ENCODE measurements at places on chromosomes 2 and 18.

DNA sequence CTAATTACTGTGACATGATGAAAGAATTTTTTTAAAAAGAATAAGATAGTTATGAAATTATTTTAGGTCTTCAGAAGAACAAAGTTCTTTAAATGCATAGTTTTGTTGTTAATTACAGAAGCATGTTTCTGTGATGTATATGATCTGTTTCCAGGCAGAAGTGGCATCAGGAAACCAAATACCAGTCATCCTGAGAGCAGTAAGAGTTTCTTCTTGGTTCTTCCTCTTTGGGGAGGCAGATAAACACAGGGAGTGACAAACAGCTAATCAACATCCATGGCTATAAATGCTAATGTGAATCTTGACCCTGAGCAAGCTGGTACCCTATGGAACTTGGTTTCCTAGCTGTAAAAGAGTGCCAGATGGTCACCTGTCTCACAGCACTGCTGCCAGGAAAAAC lies 29.2 kb downstream of the WIPF1 start:
- peak overlapping the region; percentile 38 for H3K27ac ChIP-seq
- no peaks in the 10 kb centered on the region for H3K27me3 ChIP-seq
- DNase-seq: no peak
- H3K4me1 ChIP-seq: peaks cover 40% of the 10 kb centered on the region
- H3K4me3 ChIP-seq: no peak overlapping the region

DNA sequence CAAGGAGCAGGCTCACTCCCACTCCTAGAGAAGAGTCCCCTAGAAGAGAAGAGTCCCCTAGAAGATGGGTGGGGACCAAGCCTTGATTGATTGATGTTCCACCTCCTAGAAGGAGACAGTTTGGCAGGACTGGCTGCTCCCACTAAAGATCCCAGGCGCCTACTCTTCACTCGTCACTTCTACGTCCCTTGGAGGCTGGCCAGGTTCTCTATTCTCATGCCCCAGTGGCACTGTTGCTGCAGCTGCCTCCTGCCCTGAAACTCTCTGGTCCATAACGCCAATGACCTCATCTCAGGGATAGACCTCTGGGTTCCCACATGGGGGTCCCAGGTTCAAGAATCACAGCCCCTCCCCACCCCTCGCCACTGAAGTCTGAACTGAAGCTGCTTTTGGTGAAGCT lies 2.5 kb upstream of the SP140L start:
- no peak overlapping the region for H3K4me3 ChIP-seq
- H3K36me3 ChIP-seq: peaks cover 64% of the 10 kb centered on the region
- DNase-seq: no peak
- H3K27ac ChIP-seq: no peak overlapping the region
- no peaks in the 10 kb centered on the region for H3K27me3 ChIP-seq
- peaks cover 64% of the 10 kb centered on the region for H3K4me1 ChIP-seq

GRCh38 chr2:85806358-85807118 lies 52.7 kb downstream of the ATOH8 start:
- no peak overlapping the region for H3K4me3 ChIP-seq
- peaks cover 4% of the 10 kb centered on the region for H3K4me1 ChIP-seq
- no peak overlapping the region for H3K27ac ChIP-seq
- H3K27me3 ChIP-seq: peaks cover 20% of the 10 kb centered on the region

GRCh38 chr2:65991381-65992197 lies 443.3 kb upstream of the MEIS1 start:
- H3K27me3 ChIP-seq: no peaks in the 10 kb centered on the region
- H3K36me3 ChIP-seq: no peaks in the 10 kb centered on the region
- H3K4me1 ChIP-seq: no peaks in the 10 kb centered on the region
- H3K4me3 ChIP-seq: no peak overlapping the region
- DNase-seq: no peak
- no peak overlapping the region for H3K27ac ChIP-seq

DNA sequence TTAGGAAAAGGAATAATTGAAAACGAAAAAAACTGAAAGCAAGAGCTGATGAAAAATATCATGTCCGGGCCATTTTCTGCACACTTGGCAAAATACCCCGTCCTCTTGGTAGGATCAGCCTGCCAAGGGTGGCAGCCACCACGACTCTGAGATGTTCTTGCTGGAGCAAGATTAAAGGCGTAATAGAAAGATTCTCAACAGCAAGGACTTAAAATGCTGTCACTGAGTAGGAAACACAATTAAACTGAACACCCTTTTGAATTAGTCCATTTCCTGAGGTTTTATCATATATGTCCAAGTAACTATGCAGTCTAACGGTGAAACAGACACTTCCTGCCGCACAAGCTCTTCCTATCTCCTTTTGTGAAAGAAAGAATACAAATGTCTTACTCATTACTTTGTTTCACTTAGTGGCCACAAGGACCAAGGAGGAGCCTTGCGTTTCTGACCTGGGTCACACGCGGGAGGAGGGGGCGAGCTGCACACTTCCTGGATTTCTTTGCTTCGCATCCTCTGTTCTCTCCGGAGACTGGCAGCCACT lies 222.7 kb downstream of the PIEZO2 start:
- no peaks in the 10 kb centered on the region for H3K36me3 ChIP-seq
- DNase-seq: no peak
- no peak overlapping the region for H3K27ac ChIP-seq
- H3K4me1 ChIP-seq: no peaks in the 10 kb centered on the region
- H3K27me3 ChIP-seq: peaks cover 4% of the 10 kb centered on the region

- H3K4me3 ChIP-seq: no peak overlapping the region
- H3K27ac ChIP-seq: no peak overlapping the region
- no peak for DNase-seq
- no peaks in the 10 kb centered on the region for H3K27me3 ChIP-seq
- peaks cover 10% of the 10 kb centered on the region for H3K4me1 ChIP-seq
- no peaks in the 10 kb centered on the region for H3K36me3 ChIP-seq
These were observed 77.5 kb downstream of the CLHC1 start for GRCh38 chr2:55154525-55155030.

DNA sequence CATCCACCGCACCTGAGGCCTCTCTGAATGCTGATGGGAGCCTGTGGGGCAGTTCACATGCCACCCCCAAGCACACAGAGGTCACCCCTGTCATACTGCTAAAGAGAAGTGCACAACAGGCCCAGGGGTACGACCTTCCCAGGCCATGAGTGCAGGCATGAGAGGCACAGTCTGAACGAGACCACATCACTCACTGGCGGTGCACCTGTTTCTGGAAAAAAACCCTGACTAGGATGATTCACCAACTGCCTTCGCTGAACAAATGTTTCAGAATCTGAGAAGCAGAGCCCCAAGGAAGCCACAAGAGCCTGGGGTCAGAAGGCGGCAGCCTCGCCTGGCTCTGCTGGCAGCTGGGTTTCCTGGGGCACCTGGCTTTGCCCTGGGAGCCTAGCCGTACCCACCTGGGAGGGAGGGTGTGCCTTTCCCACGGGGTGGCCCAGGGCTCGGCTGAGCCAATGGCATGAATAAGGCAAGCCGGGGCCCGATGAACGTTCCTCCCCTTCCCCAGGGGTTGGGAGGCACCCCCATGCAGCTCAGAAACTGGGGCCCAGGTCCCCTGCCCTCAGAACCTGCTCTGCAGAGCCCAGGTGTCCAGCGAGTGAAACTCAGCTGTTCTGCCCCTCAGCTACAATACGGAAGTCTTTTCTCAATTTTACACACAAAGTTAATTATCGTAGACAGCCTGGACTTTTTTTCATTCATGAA lies 73.8 kb downstream of the HDAC4 start:
- H3K4me1 ChIP-seq: peaks cover 73% of the 10 kb centered on the region
- peak; percentile 71 for DNase-seq
- H3K36me3 ChIP-seq: peaks cover 30% of the 10 kb centered on the region
- H3K4me3 ChIP-seq: peak overlapping the region; percentile 40
- peak overlapping the region; percentile 90 for H3K27ac ChIP-seq

DNA sequence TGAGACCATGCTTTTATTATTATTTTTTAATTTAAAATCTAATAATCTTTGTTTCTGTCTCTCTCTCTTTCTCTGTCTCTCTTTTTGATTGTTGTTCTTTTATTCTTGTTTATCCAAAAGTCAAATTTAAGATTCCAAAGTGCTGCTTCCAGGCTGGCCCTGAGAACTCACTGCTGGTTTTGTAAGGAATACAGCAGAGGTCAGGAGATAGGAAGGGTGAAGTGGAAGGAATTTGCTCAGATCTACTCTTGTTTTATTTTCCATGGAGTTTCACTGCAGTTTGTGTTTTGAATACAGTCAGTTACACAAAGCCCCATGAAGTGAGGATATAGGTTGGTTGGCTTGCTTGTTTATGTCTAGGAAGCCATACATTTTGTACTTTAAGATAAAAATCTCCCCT lies 168.1 kb downstream of the MIB1 start:
- H3K27me3 ChIP-seq: peaks cover 3% of the 10 kb centered on the region
- no peaks in the 10 kb centered on the region for H3K36me3 ChIP-seq
- no peak overlapping the region for H3K4me3 ChIP-seq
- DNase-seq: no peak
- no peak overlapping the region for H3K27ac ChIP-seq
- H3K4me1 ChIP-seq: no peaks in the 10 kb centered on the region

DNA sequence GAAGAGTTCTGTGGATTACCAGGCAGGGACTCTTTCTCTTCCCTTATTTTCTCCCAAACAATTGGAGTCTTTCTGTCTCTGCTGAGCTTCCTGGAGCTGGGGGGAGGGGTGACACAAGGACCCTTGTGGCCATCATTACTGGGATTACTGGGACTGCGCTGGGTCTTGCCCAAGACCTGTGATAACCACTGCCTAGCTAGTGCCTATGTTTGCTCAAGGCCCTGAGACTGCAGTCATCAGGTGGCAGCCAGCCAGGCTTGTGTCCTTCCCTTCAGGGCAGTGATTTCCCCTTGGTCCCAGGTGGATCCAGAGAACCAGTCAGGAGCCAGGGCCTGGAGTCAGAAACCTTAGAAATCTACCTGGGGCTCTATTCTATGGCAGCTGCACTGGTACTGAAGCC lies 355.6 kb downstream of the PARD3B start:
- H3K27me3 ChIP-seq: no peaks in the 10 kb centered on the region
- peaks cover 42% of the 10 kb centered on the region for H3K4me1 ChIP-seq
- no peak overlapping the region for H3K4me3 ChIP-seq
- no peak for DNase-seq

- no peaks in the 10 kb centered on the region for H3K4me1 ChIP-seq
- peaks cover 10% of the 10 kb centered on the region for H3K27me3 ChIP-seq
- H3K4me3 ChIP-seq: no peak overlapping the region
- DNase-seq: no peak
- H3K27ac ChIP-seq: no peak overlapping the region
These were observed 30.1 kb downstream of the TMEM18 start for GRCh38 chr2:647003-647560.

GRCh38 chr2:102758439-102758838 lies 3.4 kb upstream of the TMEM182 start:
- H3K4me1 ChIP-seq: no peaks in the 10 kb centered on the region
- peaks cover 4% of the 10 kb centered on the region for H3K27me3 ChIP-seq
- H3K36me3 ChIP-seq: no peaks in the 10 kb centered on the region
- no peak overlapping the region for H3K4me3 ChIP-seq
- H3K27ac ChIP-seq: no peak overlapping the region

- H3K4me3 ChIP-seq: no peak overlapping the region
- no peaks in the 10 kb centered on the region for H3K36me3 ChIP-seq
- no peak for DNase-seq
- H3K27me3 ChIP-seq: peaks cover 7% of the 10 kb centered on the region
- H3K27ac ChIP-seq: no peak overlapping the region
- peaks cover 38% of the 10 kb centered on the region for H3K4me1 ChIP-seq
These were observed 150.4 kb upstream of the HDAC4 start for GRCh38 chr2:239551206-239551605.

DNA sequence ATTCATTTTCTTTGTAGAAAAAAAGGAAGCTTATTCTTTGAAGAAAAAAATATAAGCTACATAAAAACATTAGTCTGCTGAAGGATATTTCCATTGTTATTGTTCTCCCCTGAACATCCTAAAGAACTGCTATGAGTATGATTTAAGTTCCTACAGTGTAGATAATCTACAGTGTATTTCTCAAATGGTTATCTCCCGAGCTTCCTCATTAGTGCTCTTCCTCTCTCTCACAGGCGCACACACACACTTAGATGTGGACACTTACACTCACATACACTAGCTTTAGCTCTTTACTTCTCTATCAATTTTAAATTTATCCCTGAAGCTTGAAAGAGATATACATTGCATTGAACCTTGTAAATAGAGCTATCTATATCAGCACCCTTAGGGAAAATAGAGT lies 681.0 kb downstream of the KCNJ3 start:
- H3K4me3 ChIP-seq: no peak overlapping the region
- no peak for DNase-seq
- H3K4me1 ChIP-seq: peaks cover 17% of the 10 kb centered on the region
- peak overlapping the region; percentile 29 for H3K27ac ChIP-seq

DNA sequence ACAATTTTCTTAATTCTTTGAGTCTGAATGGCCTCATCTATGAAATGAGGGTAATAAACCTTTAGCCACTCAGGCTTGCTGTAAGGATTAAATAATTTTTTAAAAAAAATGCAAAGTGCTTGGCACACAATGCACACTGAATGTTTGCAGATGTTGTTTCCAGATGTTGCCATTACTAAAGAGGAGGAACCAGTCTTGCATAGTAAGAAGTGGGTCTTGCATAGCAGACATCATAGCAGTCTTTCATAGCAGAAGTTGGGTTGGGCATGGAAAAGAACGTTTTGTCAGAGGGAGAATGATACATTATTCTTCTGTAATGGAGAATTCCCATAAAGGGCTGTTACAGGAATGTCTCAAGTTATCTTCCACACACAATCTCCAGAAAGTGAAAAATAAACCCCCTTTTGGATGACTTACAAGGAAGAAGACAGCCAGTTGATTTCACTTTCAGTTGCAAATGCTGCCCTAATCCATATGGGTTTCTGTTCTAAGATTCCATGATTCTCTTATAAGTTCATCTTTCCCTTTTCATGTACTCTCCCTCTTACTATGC lies 327.7 kb downstream of the SUCLG1 start:
- H3K27me3 ChIP-seq: no peaks in the 10 kb centered on the region
- no peaks in the 10 kb centered on the region for H3K4me1 ChIP-seq
- no peak overlapping the region for H3K4me3 ChIP-seq
- no peak for DNase-seq

DNA sequence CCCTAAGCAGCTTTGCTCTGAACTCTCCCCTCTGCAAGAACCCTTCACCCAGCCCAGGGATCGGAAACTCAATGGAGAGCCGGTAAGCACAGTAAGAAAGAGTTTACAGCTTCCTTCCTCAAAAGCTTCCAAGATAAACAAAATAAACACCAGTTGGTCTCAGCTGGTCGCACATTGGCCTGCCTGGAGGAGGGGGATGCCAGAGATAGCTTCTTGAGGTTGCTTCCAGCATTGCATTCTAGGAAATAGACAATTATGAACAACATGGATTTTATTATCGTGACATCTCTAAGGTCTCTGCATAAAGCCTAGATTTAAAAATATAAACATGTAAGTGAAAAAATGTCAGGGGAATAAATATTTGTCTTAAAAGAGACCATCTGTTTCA lies 141.5 kb upstream of the PKDCC start:
- DNase-seq: no peak
- H3K4me1 ChIP-seq: no peaks in the 10 kb centered on the region
- H3K27ac ChIP-seq: no peak overlapping the region

DNA sequence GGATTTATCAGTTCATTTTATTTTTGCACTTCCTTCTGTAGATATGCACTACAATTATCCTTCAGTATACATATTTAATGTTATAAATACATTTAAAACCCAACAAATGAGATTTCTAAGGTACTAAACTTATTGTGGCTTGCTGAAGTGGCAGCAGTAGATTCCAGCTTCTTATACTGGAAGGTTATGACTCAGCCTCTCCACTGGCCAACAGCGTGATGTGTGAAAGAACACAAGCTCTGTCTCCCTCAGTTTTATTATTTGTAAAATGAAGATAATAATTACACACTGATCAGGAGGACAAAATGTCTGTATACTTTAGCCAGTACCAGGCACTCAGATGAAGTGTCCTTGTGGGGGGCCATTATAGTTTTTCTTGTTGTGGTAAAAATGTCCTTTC lies 1147.1 kb downstream of the CNTNAP5 start:
- H3K4me3 ChIP-seq: no peak overlapping the region
- no peaks in the 10 kb centered on the region for H3K27me3 ChIP-seq
- DNase-seq: no peak
- H3K36me3 ChIP-seq: no peaks in the 10 kb centered on the region
- H3K4me1 ChIP-seq: no peaks in the 10 kb centered on the region
